MCF 10A (cell line): ENCODE measurements at places on chromosomes 4 and X. TPM values are rescaled to one million over a fixed set of nuclear protein-coding genes. Genes with fewer than 3 reads are reported as not detected.

GRCh38 chr4:100289946-100290345, 99.7 kb upstream of the DDIT4L start:
- peaks cover 20% of the 10 kb centered on the region for H3K4me1 ChIP-seq
- H3K36me3 ChIP-seq: no peaks in the 10 kb centered on the region
- no peak overlapping the region for H3K4me3 ChIP-seq
- no peak for DNase-seq
- peak overlapping the region; percentile 13 for H3K27ac ChIP-seq

GRCh38 chrX:132415012-132415411, 73.8 kb downstream of the MBNL3 start:
- H3K4me3 ChIP-seq: no peak overlapping the region
- no peaks in the 10 kb centered on the region for H3K4me1 ChIP-seq
- H3K27me3 ChIP-seq: peaks cover 55% of the 10 kb centered on the region
- H3K36me3 ChIP-seq: no peaks in the 10 kb centered on the region
- H3K27ac ChIP-seq: no peak overlapping the region
- DNase-seq: no peak

GRCh38 chr4:113657586-113658233, 103.8 kb downstream of the CAMK2D start:
- H3K27me3 ChIP-seq: no peaks in the 10 kb centered on the region
- DNase-seq: peak; percentile 64
- no peak overlapping the region for H3K4me3 ChIP-seq

DNA sequence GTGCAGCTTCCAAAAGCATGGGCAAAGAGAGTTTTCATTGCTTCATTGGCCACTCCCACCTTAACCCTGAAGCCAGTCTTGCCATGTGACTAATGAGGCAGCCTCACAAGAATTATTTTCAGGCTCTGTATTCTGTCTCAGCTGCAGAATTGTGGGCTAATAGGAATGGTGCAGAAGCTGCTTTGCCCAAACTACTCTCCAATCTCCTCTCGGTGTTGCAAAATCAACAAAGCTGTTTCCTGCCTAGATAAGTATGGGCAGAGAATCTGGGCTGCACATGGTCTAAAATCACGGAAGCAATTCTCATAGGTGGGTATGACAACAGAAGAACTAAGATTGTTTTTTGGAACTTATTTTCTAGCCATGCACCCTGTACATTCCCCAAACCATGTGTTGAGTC, 31.4 kb downstream of the PPP1R2C start:
- H3K4me1 ChIP-seq: peaks cover 9% of the 10 kb centered on the region
- no peak overlapping the region for H3K27ac ChIP-seq
- H3K36me3 ChIP-seq: no peaks in the 10 kb centered on the region
- DNase-seq: no peak

- no peaks in the 10 kb centered on the region for H3K4me1 ChIP-seq
- DNase-seq: no peak
- no peak overlapping the region for H3K27ac ChIP-seq
- no peaks in the 10 kb centered on the region for H3K27me3 ChIP-seq
Measured at GRCh38 chr4:120839974-120840751, 82.4 kb downstream of the PRDM5 start.

- no peaks in the 10 kb centered on the region for H3K4me1 ChIP-seq
- no peak for DNase-seq
- no peaks in the 10 kb centered on the region for H3K36me3 ChIP-seq
- H3K27me3 ChIP-seq: peaks cover 71% of the 10 kb centered on the region
- H3K4me3 ChIP-seq: peak overlapping the region; percentile 12
Measured at GRCh38 chr4:183013730-183014002, 85.4 kb upstream of the WWC2 start.

- no peaks in the 10 kb centered on the region for H3K36me3 ChIP-seq
- no peaks in the 10 kb centered on the region for H3K27me3 ChIP-seq
- no peak for DNase-seq
- no peak overlapping the region for H3K27ac ChIP-seq
Measured at GRCh38 chr4:152599636-152600035, 63.7 kb upstream of the FBXW7 start.

DNA sequence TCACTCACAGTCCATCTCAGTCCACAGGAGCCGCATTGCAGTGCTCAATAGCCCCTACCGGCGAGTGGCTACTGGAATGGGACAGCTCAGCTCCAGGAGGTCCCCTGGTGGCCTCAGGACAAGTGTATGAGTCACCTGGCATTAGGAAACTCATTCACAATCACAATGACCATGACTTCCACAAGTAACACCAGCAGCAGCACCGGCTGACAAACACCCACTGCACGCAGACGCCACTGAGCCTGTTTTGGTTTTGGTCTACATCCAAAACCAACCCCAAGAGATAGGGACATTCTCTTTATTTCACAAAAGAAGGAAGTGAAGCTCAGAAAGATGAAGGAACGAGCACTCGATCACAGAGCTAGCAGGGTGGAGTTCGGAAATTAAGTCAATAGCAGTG, 8.1 kb downstream of the JAKMIP1 start:
- H3K27me3 ChIP-seq: no peaks in the 10 kb centered on the region
- H3K4me3 ChIP-seq: no peak overlapping the region
- H3K36me3 ChIP-seq: no peaks in the 10 kb centered on the region
- DNase-seq: peak; percentile 5
- H3K27ac ChIP-seq: no peak overlapping the region
- H3K4me1 ChIP-seq: no peaks in the 10 kb centered on the region

GRCh38 chr4:153159728-153160221, 44.5 kb upstream of the TRIM2 start:
- peaks cover 18% of the 10 kb centered on the region for H3K27me3 ChIP-seq
- no peak overlapping the region for H3K27ac ChIP-seq
- DNase-seq: peak; percentile 29
- H3K4me1 ChIP-seq: peaks cover 7% of the 10 kb centered on the region
- H3K4me3 ChIP-seq: no peak overlapping the region
- H3K36me3 ChIP-seq: no peaks in the 10 kb centered on the region

DNA sequence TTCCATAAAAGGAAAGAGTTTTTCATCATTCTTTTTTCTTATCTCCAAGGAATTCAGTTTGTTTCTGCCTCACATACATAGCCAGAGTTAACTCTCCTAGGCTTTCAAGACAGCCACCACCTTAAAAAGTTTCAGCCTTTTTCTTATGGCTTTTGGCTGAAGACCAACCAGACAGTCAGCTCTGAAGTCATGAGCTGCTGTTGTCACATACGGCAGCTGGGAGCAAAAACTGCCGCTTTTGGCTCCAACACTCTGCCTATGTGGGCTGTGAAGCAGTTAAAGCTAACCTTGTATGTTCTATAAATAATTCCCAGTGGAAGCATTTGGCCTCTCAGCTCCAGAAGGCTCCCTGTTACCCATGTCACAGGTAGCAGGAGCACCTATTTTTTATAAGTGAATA, 104.1 kb downstream of the KLHL4 start:
- no peak overlapping the region for H3K4me3 ChIP-seq
- H3K36me3 ChIP-seq: no peaks in the 10 kb centered on the region
- DNase-seq: peak; percentile 11
- no peaks in the 10 kb centered on the region for H3K4me1 ChIP-seq

DNA sequence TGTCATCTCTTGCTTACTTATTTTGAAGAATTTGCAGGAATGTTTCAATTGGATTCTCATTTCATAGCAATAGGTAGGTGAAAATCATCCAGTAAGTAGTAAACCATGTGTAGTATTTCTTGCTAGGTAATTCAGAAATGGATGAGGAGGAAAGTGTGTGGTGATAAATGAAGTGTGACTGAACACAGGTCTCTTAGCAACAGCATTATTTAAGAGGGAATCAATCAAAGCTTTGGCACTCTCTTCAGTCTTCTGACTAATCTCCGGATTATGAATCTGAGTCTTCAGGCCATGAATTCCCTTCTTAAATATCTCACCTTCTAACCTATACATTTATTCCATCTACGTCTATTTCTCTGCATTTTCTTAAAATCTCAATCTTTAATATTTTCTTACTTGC, 55.8 kb upstream of the ARHGAP24 start:
- no peaks in the 10 kb centered on the region for H3K36me3 ChIP-seq
- no peaks in the 10 kb centered on the region for H3K27me3 ChIP-seq
- no peak for DNase-seq
- H3K4me1 ChIP-seq: no peaks in the 10 kb centered on the region

DNA sequence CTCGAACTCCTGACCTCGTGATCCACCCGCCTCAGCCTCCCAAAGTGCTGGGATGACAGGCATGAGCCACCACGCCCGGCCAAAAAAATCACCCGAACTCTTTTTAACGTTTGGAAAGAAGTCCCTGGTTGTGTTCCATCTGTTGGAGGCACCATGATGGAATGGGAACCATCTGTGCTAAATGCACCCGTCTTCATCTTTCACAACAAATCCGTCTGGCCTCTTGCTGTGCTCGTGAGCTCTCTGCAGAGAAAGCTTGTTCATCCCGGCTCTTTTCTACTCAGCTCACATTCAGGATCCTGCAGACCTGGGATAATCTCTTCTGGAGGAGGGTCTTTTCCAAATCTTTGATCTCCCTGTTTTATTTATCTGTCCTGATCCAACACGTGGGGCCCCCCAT, 188.8 kb downstream of the CRLF2 start:
- H3K27ac ChIP-seq: no peak overlapping the region
- H3K4me3 ChIP-seq: no peak overlapping the region
- no peaks in the 10 kb centered on the region for H3K36me3 ChIP-seq
- DNase-seq: no peak
- no peaks in the 10 kb centered on the region for H3K4me1 ChIP-seq

- no peak overlapping the region for H3K27ac ChIP-seq
- H3K36me3 ChIP-seq: peaks cover 6% of the 10 kb centered on the region
- no peaks in the 10 kb centered on the region for H3K27me3 ChIP-seq
- H3K4me1 ChIP-seq: no peaks in the 10 kb centered on the region
- DNase-seq: no peak
Measured at GRCh38 chr4:186082221-186082620, 13.3 kb downstream of the TLR3 start.

DNA sequence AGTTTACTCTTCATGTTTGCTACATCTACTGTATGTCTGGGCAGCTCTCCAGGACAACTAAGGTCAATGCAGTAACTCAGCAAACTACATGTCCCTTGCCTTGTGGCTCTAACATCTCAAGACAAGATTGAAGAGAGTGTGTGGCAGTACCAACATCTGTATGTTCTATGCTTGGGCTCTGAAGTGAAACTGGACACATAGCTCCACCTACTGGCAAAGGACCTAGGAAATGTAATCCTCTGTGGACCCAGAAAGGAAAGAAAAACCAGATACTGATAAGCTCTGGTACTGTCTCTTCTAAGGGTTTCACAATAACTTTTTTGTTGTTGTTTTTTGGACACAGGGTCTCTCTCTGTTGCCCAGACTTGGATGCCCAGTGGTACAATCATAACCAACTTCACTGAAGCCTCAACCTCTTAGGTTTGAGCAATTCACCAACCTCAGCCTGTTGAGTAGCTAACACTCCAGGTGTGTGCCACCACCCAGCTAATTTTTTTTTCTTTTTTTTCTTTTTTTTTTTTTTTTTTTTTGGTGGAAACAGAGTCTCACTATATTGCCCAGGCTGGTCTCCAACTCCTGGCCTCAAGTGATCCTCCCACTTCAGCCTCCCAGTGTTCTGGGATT, 64.1 kb downstream of the QDPR start:
- peaks cover 17% of the 10 kb centered on the region for H3K4me1 ChIP-seq
- H3K4me3 ChIP-seq: no peak overlapping the region

DNA sequence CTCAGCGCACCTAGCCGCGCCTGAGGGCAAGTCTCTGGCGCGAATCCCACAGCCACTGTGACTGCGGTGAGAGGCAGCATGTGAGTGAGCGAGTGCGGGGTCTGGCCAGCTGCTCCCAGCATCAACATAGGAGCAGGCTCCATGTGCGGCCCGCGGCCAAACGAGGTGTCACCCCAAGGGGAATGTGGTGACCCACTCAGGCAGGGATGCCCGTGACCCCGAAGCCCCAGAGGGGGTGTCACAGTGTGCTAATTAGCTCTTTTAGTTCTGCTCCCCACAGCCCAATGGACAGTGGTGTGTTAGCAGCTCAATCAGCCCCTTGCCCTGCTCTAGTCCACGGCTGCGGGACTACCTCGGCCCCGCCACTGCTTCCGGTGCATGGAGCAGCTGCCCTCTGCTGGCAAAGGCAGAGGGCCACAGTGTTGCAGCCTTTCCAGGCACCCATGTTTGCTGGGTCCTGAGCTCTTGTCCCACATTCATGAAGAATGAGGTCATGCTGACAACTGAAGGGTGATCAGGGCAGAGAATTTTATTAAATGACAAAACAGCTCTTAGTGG, 61.4 kb downstream of the AGA start:
- H3K36me3 ChIP-seq: no peaks in the 10 kb centered on the region
- DNase-seq: peak; percentile 21
- no peaks in the 10 kb centered on the region for H3K4me1 ChIP-seq
- peaks cover 15% of the 10 kb centered on the region for H3K27me3 ChIP-seq

DNA sequence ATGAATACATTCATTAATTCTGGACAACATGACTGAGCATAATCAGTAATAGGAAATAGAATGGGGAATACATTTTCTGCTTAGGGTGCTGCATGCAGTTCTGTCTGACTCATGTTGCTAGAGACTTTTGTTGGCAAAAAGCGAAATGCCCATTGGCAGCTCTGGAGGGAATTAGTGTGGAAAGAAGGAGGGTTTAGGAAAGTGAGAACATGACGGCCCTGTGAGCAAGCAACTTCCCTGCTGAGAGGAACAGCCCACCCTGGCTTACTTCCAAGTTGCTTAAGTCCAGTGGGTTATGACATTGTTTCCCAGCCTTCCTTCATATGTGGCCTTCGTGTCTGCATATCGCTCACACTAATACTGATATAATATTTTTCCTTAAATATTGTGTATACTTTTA, 13.8 kb downstream of the MAD2L1 start:
- no peak overlapping the region for H3K4me3 ChIP-seq
- H3K4me1 ChIP-seq: peaks cover 13% of the 10 kb centered on the region
- H3K27ac ChIP-seq: peak overlapping the region; percentile 55
- peak; percentile 99 for DNase-seq

GRCh38 chr4:5500165-5500564, 208.2 kb downstream of the EVC2 start:
- DNase-seq: no peak
- no peak overlapping the region for H3K27ac ChIP-seq
- peaks cover 6% of the 10 kb centered on the region for H3K4me1 ChIP-seq
- no peak overlapping the region for H3K4me3 ChIP-seq

DNA sequence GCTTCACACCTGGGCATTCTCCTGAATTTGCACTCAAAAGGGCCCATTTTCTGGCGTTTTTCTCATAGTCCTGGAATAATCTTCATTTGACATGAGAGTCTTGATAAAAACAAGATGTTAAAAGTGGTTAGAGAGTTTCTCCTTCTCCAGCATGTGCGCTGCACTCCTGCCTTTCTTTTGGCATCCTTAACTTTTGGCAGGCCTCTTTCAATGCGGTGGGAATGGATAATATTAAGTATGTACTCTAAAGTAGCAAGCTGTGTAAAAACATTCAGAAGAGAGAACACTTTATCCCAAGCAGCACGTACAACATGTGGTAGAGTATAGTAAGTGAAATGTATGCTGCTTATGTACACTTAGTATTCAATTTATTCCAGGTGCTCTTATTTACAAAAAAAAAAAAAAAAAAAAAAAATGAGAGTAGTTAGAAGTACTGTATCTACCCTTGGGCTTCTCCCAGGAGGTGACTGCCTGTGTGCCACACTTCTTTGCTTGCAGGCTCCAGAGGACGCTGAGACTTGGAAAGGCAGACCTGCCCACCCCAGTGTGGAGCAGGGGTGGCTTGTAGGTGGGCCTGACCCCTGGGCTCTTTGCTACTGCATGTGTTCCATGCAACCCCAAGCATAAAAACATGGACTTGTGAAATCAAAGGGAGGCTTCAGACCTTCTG, 3.9 kb downstream of the FGF2 start:
- no peaks in the 10 kb centered on the region for H3K27me3 ChIP-seq
- DNase-seq: no peak
- no peak overlapping the region for H3K27ac ChIP-seq
- H3K36me3 ChIP-seq: peaks cover 6% of the 10 kb centered on the region

The IDH3G gene
- total RNA-seq: 56.5 and 65.4 TPM in 2 replicates

The TMPRSS11F gene
- not detected in 2 replicates for total RNA-seq

The MAPK10 gene
- total RNA-seq: 4.7 and 5.3 TPM in 2 replicates

The NUDT6 gene
- total RNA-seq: 6.6 and 6.7 TPM in 2 replicates
